ENCODE measurements at places on chromosomes 1 and 21.

GRCh38 chr1:224700918-224701531 lies 84.9 kb downstream of the CNIH3 start:
- no peak for DNase-seq

- DNase-seq, result no peak
These were observed 66.2 kb downstream of the SLC45A1 start for GRCh38 chr1:8384088-8384487.

GRCh38 chr1:214328770-214329469 lies 48.0 kb downstream of the SMYD2 start:
- DNase-seq, result no peak

GRCh38 chr1:221040691-221041285 lies 161.5 kb downstream of the HLX start:
- DNase-seq, result no peak

DNA sequence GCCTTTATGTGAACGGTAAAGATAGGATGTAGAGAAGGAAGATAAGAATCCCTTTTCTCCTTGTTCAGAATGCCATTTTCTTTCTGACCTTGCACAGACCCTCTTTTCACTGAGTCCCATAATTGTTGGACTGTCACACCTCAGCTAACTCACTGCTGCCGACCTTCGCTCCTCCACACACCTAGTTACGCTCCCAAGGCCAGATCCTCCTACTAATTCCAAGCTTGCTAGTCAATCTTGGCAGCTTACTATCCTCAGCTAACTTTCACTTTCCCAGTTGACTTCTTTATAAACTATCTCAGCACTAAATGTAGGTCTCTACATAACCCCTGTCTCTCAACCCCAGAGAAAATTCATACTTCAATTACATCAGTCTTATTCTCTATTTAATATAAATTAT lies 471.8 kb upstream of the PRMT6 start:
- DNase-seq, result no peak

DNA sequence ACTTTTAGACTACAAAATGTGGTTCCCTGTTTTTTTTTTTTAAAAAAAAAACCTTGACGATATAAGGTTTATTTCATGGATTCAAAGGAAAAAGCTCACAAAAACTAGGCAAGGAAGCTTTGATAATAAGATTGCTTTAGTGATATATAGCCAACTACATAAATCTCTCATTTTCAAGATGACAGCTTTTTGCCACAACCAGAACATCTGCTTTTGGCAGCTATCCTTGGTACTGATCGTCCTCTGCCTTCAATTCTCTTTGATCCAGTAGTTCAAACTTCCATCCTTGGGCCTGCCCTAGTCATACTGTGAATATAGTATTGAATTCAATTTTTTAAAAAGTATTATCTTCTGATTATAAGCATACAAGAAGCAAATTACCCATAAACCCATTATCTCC lies 72.9 kb upstream of the CD53 start:
- DNase-seq, result no peak

- no peak for DNase-seq
These were observed 47.2 kb downstream of the RCAN1 start for GRCh38 chr21:34567604-34568155.

DNA sequence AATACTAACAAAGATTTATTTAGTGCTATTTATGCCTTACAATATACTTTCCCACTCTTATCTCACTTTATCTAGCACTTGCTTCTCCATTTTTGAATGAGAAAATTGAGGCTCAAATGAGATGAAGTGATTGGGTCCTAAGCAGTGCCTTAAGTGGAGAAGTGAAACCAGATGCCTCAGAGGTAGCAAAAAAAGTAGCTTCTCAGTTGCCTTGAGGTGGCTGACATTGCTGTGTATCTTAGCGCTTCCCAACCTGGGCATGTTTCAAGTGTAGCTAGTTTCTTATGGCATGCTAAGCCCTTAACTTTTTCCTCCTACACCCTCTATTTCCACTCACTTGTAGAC lies 390.4 kb downstream of the OMA1 start:
- no peak for DNase-seq

GRCh38 chr1:164611754-164612642 lies 53.0 kb downstream of the PBX1 start:
- no peak for DNase-seq

DNA sequence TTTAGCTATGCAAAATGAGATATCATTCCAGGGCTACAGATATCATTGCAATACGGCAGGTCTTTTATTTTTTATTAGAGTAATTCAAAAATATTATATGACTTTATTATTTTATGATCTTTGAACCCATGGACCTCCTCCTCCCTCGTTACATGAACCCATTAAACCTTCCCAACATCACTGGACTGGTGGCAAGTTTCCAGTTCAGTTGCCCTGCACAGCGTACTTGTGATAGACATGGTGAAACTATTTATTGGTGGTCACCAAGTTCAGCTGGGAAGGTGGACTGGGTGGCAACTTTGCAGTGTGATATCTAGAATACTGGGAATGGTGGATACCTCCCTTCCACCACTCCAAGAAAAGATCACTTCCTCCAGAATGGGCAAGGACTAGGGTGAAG lies 52.5 kb downstream of the SLC30A10 start:
- no peak for DNase-seq

DNA sequence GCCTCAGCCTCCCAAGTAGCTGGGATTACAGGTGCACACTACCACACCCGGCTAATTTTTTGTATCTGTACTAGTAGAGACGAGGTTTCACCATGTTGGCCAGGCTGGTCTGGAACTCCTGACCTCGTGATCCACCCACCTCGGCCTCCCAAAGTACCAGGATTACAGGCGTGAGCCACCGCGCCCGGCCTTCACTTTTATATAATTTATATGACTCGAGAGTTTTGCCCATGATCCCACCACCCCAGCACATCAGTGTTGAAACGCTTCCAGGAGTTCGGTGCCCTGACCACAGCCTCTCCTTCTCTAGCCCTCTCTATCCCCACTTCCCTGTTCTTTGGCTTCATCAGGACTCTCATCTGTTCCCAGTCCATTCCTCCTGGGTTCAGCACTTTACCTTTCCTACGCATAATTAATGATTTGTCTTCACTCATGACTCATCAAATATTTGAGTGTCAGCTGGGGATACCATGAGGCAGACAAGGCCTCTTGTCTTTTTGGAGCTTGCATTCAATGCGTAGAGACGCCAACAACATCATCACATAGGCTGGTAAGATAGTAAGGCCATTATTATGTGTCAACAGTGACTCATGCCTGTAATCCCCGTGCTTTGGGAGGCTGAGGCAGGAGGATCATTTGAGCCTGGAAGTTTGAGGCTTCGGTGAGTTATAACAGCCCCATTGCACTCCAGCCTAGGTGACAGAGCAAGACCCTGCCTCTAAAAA lies 1.4 kb downstream of the PMF1 start:
- no peak for DNase-seq

DNA sequence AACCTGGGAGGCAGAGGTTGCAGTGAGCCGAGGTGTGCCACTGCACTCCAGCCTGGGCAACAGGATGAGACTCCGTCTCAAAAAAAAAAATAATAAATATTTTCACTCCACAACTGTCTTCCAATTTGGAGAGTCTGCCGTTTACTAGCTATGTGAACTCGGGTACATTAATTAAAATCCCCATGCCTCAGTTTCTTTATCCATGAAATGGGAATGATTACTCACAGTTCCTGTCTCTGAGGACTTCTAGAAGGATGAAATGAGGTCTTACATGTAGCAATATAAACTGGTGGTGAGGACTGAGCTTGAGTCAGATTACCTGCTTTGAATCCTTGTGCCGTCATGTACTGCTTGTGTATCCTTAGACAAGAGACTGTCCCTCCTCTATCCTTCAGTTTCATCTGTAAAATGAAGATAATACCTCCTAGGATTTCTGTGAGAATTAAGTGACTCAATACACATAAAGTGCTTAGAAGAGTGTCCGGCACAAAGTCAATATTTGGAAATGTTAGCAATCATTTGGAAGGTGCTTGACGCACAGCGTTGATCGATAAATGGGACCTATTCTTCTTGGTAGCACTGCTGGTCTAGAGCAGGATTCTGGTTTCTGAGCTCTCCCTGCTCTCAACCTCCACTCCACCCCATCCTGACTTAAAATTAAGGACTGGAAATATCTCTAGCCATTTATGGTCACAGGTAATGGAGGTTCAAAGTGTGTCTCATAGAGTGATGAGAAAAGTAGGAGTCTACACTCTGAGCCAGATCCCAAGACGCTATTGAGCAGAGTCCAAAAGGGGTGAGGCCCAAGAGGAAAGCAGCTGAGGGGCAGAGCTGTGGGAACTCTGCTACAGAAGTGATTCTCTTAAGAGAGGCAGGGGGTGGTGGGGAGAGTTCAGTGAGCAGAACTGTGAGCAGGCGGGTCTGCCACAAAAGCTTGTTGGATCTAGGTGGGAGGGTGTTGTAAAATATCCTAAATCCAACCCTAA lies 11.6 kb upstream of the DDI2 start:
- no peak for DNase-seq

DNA sequence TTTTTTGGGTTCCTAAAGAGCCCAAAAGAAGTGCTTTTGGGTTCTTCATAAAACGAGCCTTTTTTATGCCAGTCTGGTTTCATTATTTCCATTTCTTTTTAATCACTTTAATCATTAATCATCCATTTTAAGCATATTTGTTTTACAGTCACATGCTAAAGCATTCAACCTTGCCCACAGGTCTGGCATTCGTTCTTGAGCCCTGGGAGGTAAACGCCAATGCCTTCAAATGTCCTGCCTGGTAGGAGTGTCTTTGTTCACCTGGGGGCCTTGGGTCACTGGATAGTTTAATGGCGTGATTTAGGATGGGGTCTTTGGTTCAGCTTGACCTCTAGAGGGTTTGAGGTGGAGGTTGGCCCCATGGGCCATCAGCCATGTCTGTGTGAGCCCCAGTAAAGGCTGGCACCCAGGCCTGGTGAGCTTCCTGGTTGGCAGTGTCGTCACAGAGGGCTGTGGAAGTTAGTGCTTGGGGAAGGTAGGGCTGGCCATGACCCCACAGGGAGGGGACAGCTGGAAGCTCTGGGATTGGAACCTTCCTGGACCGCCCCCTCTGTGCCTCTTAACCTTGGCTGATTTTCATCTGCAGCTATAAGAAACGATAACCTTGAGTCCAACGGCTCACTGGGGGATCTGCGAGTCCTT lies 20.2 kb downstream of the C1orf174 start:
- DNase-seq, result no peak

GRCh38 chr1:28819020-28819419 lies 7.0 kb downstream of the OPRD1 start:
- no peak for DNase-seq

DNA sequence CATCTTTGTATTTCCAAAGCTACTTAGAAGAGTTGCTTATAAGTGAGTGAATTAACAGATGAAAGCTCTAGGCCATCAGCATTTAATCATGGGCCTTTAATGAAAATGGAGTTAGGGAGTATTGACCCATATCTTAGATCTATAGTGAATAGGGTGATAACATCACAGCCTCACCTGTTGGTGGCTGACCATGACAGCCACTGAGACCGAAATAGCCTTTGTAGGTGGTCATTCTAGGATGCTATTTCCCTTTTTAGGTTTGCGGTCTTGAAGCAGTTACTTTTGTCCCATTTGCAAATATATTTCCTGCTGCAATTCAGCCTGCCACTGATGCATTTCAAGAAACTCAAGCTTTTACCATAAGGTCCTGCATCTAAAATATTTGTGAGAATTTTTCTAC lies 410.1 kb upstream of the LYPLAL1 start:
- no peak for DNase-seq

DNA sequence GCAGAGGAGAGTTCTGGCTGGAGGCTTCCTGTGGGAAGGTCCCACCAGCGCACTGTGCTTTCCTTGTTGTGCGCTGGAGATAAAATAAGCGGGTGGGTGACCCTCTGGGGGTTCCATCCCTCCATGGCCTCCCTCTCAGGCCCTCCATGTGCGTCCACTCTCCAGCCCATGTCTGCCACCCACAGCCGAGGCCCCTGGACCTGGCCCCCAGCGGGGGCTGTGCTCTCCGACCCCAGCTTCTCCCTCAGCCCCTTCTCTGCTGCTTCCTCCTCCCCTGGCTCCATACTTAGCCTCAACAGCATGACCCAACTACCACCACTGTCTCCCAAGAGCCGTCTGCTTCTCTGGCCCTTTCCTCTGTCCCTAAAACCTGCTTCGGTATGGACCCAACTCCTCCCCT lies 61.4 kb downstream of the GNG4 start:
- no peak for DNase-seq

DNA sequence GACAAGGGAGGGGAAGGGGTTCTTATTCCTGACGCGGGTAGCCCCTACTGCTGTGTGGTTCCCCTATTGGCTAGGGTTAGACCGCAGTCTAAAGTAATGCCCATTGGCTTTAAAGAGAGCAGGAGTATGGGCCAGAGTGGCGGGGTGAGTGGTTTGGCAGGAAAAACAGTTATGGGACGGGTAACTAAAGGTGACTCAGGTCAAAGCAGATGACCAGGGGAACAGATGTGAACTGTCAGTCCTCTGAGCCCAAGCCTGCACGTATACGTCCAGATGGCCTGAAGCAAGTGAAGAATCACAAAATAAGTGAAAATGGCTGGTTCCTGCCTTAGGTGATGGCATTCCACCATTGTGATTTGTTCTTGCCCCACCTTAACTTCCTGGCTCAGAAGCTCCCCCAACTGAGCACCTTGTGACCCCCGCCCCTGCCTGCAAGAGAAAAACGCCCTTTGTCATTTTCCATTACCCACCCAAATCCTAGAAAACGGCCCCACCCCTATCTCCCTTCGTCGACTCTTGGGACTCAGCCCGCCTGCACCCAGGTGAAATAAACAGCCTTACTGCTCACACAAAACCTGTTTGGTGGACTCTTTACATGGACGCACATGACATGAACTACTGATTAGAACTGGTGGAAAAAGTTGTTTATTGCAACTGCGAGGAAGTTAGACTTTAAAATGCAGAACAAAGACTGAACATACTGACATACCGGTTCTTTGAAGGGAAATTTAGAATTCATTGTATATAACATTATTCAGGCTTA lies 758 bp upstream of the ATAD3B start:
- no peak for DNase-seq

- no peak for DNase-seq
These were observed 21.2 kb downstream of the SLC45A3 start for GRCh38 chr1:205658943-205659581.

DNA sequence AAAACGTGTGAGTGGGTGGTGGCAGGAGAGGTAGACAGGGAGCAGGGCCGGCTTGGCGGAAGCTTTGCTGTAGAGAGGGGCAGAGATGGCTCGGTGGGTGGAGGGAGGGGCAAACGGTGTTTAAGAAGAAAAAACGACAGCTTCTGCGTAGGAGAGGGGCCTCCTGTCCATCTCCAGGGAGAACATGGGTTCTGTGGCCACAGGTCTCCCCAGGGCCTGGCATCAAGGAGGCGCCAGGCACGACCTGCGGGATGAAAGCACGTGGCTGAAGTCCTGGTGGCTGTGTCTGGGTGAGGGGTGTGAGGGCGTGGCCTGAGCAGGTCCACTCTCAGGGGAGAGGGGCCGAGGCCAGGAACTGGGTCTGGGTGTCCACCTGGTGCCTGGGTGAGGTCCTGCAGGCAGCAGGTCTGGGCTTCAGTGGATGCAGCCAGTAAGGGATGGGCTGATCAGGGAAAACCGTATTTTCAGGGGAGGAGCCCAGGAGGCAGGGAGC lies 940 bp upstream of the PRKCZ start:
- DNase-seq, result no peak
